CD4-positive, CD25-positive, alpha-beta regulatory T cell (primary cell): ENCODE measurements at places on chromosomes 11 and 22. TPM values are rescaled to one million over a fixed set of nuclear protein-coding genes. Genes with fewer than 3 reads are reported as not detected.

DNA sequence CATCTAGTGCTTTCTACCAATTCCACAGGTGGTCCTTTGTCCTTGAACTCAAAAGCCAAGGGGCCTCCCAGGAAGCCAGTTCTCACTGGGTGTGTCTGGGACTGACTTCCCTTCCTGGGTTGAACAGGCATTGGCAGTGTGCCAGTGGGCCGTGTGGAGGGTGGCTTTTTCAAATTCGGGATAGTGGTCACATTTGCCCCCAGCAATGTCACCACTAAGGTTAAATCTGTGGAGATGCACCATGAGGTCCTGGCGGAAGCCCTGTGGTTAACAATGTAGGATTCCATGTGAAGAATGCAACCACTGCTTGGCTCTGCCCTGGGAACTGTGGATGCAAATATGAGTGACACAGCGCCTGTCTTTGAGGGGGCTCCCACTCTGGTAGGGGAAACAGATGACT lies 53.2 kb upstream of the MTNR1B start:
- no peak for DNase-seq
- no peaks in the 10 kb centered on the region for H3K4me1 ChIP-seq
- no peaks in the 10 kb centered on the region for H3K36me3 ChIP-seq
- no peak overlapping the region for H3K4me3 ChIP-seq
- H3K27me3 ChIP-seq = no peaks in the 10 kb centered on the region
- no peak overlapping the region for H3K27ac ChIP-seq

Gene MRGPRX3
- polyA plus RNA-seq = not detected

GRCh38 chr11:84887055-84887629 lies 740.0 kb downstream of the DLG2 start:
- H3K27ac ChIP-seq = no peak overlapping the region
- no peaks in the 10 kb centered on the region for H3K36me3 ChIP-seq
- no peak for DNase-seq
- H3K4me1 ChIP-seq = no peaks in the 10 kb centered on the region

Gene GRM5
- not detected for polyA plus RNA-seq

- DNase-seq = no peak
- H3K27ac ChIP-seq = no peak overlapping the region
- no peak overlapping the region for H3K4me3 ChIP-seq
- no peaks in the 10 kb centered on the region for H3K4me1 ChIP-seq
Measured at GRCh38 chr11:76579752-76580151, 90.8 kb downstream of the LRRC32 start.

DNA sequence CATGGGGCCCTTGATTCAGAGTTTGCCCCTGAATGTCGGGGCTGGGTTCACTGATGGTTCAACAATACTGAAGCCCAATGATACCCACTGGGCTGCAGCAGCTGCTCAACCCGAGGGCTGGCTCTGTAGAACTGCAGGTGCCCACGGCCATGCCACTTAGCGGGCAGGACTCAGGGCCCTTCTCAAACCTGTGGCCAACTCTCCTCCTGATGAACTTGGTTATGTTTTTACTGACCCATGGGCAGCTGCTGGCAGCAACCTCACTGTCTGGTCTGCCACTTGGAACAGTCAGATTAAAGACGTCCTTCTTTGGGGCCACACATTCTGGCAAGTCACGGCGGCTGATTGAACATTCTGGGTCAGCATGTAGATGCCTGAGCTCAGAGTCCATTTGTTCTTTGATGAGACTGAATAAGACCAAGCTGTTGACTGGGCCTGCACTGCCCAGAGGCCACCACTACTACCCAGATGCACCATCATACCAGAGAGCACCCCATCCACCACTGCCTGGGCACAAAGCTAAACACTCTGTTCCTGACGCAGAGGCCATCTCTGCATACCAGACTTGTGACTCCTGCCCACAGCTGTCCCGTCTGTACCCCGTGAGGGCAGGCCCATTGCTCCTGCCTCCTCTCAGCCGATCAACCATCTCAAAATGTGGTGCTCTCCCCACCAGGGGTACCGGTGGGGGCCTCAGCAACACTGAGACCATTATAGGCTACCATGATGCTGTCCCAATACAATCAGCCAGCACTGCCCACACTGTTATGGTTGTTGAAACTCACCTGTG lies 67.8 kb downstream of the SHANK2 start:
- no peak for DNase-seq
- H3K4me3 ChIP-seq = no peak overlapping the region
- no peaks in the 10 kb centered on the region for H3K27me3 ChIP-seq
- H3K27ac ChIP-seq = no peak overlapping the region
- no peaks in the 10 kb centered on the region for H3K36me3 ChIP-seq
- H3K4me1 ChIP-seq = no peaks in the 10 kb centered on the region

Gene C11orf91
- polyA plus RNA-seq = not detected

- no peak overlapping the region for H3K27ac ChIP-seq
- H3K4me1 ChIP-seq = no peaks in the 10 kb centered on the region
- H3K36me3 ChIP-seq = no peaks in the 10 kb centered on the region
- no peak overlapping the region for H3K4me3 ChIP-seq
- DNase-seq = no peak
Measured at GRCh38 chr11:82194521-82194920, 539.1 kb downstream of the FAM181B start.

Gene OR52H1
- not detected for polyA plus RNA-seq

Gene USP2
- polyA plus RNA-seq = not detected

Gene TMEM151A
- polyA plus RNA-seq = not detected

Gene OPCML
- polyA plus RNA-seq = not detected

DNA sequence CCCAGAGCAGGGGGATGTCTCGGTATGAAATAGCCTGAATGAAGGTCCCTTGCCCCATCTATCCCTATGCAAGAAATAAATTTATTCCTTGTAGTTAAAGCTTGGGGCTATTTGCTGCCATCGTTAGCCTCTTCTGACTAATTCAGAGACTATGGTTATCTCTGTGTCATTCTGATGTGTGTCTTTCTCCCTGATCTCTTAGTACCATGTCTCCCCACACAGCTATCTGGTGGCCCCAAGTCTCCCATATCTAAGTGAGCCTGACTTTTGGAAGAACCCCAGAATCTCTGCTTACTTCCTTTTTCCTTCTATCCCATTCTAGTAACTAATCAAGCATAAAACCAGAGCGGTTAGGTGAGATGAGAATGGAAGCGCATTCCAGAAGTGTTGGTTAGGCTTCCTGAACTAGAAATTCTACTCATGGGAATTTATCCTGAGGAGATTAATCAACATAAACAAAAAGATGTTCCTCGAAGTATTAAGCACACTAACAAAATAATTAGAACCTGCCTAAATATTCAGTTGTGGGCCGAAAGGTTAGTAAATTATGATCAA lies 71.4 kb upstream of the BMAL1 start:
- no peak overlapping the region for H3K27ac ChIP-seq
- DNase-seq = no peak
- no peaks in the 10 kb centered on the region for H3K36me3 ChIP-seq
- H3K27me3 ChIP-seq = no peaks in the 10 kb centered on the region
- H3K4me1 ChIP-seq = peaks cover 14% of the 10 kb centered on the region
- no peak overlapping the region for H3K4me3 ChIP-seq

- H3K27me3 ChIP-seq = peaks cover 5% of the 10 kb centered on the region
- H3K27ac ChIP-seq = no peak overlapping the region
- DNase-seq = no peak
Measured at GRCh38 chr11:72160319-72160718, 24.8 kb downstream of the FOLR3 start.

DNA sequence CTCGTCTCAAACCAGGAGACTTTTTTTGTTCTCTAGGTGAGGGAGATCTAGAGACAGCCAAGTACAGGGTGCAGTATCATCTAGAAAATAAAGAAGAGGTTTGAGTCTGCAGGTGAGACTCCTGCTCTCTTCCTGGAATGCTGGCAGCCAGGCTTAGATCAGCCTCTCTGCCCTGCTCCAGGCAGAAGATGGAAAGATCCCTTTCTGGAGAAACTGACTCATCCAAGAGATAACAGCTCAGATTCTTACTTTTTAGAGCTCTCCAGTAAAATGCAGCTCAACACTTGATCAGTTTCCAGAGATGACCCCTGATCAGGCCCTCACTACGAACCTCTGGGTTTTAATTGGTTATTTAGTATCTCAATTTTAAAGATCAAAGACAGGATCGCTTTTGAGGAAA lies 44.6 kb upstream of the EHF start:
- DNase-seq = no peak
- H3K27ac ChIP-seq = no peak overlapping the region

DNA sequence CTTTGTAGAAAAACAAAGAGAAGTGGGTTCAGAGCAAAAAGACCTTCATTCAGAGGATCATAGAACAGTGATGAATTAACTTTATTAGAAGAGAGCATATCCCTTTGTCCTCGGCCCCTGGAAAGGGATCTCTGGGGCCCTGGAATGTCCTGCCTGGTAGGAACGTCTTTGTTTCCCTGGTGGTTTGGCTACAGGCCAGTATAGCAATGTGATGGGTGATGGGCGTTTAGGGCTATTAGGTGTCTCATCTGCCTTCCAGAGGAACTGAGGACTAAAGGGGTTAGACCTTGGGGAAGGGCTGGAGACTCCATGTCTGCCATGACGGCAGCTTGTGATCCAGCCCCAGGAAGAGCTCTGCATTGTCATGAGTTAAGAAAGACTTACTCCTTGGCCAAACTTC lies 9.1 kb downstream of the APOL4 start:
- no peak overlapping the region for H3K4me3 ChIP-seq
- no peaks in the 10 kb centered on the region for H3K27me3 ChIP-seq
- no peaks in the 10 kb centered on the region for H3K36me3 ChIP-seq

DNA sequence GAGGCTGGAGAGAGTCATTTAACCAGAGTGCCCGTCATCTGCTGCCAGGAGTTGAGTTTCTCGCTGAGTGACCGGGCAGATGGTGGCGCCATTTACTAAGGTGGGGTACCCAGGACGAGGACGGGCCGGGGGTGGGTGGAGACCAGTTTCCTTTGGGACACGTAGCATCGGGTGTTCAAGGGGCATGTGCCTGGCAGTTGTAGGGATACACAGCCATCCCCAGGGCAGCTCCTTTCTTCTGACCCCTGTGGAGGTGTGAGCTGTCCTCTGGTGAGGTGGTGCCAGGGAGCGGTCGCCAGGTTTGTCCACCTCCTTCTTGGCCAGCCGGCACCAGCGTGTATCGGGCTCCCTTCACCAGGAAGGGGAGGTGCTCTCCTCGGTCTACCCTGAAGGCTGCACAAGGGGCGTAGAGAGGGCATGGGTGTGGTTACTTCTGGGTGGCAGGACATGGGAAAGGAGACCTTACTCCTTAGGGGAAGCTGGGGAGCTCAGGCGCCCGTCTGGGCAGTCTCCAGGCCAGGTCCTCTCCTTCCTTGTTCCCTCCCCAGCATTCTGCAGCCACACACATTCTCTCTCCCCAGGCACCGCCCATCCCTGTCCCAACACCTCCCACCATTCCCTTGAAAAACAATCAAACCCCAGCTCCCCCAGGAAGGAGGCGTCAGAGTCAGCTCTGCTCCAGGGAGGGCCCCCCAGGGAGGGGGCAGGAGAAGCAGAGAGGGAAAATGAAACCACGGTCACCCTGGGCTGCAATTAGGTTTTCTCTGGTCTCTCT lies 10.3 kb upstream of the MB start:
- H3K27me3 ChIP-seq = peaks cover 5% of the 10 kb centered on the region
- peak overlapping the region; percentile 37 for H3K4me3 ChIP-seq
- H3K36me3 ChIP-seq = no peaks in the 10 kb centered on the region

DNA sequence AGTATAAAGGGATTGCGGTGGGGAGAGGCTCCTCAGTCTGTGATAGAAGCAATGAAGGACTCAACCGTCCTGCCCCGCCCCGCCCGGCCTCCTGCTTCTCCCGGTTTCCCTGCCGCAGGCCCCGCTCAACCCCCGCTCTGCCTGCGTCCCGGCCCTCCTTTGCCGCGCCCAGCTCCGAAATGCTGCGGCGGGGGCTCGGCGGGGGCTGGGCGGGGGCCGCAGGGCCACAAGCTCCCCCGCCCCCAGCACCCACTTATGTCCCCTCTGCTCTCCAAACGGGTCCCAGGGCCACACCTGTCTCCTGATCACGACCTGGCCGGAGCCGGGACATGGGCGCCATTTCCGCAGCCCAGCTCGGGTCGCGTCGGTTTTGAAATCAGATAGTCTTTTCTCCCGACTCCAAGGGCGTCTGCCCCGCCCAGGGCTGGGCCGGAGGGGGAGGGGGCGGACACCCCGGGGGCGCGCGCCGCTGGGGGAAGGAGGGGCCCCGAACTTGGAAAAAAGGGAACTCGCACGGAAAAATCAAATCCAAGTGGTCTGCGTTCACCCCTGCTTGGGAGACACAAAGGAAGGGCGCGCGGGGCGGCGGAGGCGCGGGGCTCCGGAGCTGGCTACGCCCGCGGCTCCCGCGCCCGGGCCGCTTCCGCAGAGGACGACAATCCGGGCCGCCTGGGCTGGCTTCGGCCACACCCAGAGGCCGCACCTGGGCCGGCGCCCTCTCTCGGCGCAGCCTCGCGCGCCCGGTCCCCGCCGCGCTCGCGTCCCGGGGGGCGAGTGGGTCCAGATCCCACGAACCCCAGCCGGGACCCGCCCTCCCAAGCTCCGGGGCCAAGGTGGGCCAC lies 70.6 kb upstream of the EP300 start:
- peaks cover 23% of the 10 kb centered on the region for H3K4me1 ChIP-seq
- no peaks in the 10 kb centered on the region for H3K27me3 ChIP-seq
- H3K27ac ChIP-seq = peak overlapping the region; percentile 86
- DNase-seq = peak; percentile 23

Gene POGLUT3
- 6.1 TPM for polyA plus RNA-seq
